ENCODE measurements at places on chromosomes 12 and 14. TPM values are rescaled to one million over a fixed set of nuclear protein-coding genes. Genes with fewer than 3 reads are reported as not detected.

The FAM90A1 gene
- 0.30 TPM for total RNA-seq

DNA sequence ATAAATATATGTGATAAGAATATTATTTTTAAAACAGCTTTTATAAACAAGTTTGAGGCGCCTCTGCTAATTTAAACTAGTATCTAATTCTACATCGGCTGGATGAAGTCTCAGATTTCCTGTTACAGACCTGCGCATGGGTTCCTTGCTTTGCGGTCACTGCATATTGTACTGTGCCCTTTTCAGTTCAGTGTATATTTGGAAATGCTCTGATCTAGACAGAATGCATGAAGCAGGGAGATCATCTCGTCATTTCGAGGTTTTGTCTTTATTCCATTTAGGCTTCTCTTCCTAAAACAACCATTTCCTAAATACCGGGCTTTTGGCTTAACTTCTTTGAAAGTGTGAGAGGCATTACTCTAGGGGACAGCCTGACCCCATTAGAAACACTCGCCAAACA lies 25.6 kb downstream of the CRACR2A start:
- no peak for DNase-seq

The GLIPR1L1 gene
- not detected for total RNA-seq

The KRT82 gene
- not detected for total RNA-seq

GRCh38 chr12:123354600-123354999 lies 10.0 kb downstream of the SBNO1 start:
- DNase-seq, result no peak

DNA sequence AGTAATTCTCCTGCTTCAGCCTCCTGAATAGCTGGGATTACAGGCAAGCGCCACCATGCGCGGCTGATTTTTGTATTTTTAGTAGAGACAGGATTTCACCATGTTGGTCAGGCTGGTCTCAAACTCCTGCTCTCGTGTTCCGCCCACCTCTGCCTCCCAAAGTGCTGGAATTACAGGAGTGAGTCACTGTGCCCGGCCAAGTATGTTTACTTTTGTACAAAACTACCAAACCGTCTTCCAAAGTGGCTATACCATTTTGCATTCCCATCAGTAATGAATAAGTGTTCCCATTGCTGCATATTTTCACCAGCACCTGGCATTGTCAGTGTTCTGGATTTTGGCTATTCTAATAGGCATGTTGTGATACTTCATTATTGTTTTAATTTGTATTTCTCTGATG lies 8.4 kb upstream of the KRT6A start:
- no peak for DNase-seq

The SOCS2 gene
- 16.6 TPM for total RNA-seq

GRCh38 chr12:127147724-127148123 lies 1119.2 kb upstream of the TMEM132C start:
- DNase-seq, result no peak

DNA sequence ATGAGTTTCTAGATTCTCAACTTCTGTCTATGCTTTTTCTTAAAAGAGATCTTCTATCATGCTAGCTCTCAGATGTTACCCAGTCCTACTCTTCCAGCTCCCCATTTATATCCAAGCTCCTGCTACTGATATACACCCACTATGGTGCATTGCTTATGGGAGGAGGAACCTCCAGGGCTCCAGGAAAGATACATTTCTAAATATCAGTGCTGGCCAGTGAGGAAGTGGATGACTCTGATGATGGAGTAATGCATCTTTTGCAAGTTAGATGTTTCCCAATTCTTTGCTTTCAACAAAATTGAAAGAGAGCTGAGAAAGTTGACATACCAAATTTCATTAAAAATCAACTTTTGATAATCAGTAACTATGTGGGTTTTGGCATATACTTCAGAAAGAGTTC lies 105.7 kb upstream of the RESF1 start:
- DNase-seq, result no peak

- DNase-seq, result no peak
These were observed 105.0 kb downstream of the DAD1 start for GRCh38 chr14:22483863-22484593.

DNA sequence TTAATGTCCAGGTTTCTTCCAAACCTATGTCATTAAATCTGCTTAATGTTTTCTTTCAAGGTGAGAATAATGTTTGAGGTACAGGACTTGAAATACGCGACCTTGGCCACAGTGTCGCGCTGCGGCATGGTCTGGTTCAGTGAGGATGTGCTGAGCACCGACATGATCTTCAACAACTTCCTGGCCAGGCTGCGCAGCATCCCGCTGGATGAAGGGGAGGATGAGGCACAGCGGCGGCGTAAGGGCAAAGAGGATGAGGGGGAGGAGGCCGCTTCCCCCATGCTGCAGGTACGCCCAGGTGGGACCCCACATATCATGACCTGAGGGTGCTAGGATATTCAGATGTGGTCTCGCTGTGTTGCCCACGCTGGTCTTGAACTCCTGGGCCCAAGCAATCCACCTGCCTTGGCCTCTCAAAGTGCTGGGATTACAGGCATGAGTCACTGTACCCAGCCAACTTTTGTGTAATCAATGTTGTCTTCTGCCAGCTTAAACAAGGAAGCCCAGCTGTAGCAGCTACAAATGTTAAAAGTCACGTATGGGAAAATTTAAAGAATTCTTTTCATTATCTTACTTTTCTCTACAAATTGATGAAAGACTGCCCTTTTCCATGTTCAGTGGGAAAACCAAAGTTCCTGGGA lies 50.8 kb downstream of the DYNC1H1 start:
- DNase-seq, result no peak

DNA sequence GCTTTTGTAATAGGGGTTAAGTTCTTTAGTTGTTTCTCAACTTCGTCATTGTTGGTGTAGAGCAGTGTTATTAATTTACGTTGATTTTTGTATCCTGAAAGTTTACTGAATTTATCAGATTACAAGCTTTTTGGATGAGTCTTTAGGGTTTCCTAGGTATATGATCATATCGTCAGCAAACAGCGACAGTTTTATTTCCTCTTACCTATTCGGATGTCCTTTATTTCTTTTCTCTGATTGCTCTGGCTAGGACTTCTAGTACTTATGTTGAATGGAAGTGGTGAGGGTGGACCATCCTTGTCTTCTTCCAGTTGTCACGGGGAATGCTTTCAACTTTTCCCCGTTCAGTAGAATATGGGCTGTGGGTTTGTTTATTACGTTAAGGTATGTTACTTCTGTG lies 37.8 kb downstream of the AEBP2 start:
- no peak for DNase-seq
